Inflammatory macrophage treated with lipopolysaccharide for 1 hour (primary cell): ENCODE measurements at places on chromosomes 1 and 21.
A peak's percentile ranks its signal among the peaks of the same experiment; 100 is the strongest.

DNA sequence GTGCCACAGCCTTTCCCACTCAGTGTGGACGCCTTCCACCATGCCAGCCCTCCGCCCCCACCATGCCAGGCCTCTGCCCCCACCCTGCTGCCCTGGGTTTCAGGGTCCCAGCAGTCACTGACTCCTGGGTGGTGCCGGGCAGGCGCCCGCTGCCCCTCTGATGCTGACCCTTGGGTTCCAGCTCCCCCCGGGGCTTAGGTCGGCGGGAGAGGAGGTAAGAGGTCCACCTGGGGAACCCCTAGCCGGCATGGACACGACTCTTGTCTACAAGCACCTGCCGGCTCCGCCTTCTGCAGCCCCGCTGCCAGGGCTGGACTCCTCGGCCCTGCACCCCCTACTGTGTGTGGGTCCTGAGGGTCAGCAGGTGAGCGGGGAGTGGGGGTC lies 7.0 kb upstream of the PFKL start:
- DNase-seq: no peak

DNA sequence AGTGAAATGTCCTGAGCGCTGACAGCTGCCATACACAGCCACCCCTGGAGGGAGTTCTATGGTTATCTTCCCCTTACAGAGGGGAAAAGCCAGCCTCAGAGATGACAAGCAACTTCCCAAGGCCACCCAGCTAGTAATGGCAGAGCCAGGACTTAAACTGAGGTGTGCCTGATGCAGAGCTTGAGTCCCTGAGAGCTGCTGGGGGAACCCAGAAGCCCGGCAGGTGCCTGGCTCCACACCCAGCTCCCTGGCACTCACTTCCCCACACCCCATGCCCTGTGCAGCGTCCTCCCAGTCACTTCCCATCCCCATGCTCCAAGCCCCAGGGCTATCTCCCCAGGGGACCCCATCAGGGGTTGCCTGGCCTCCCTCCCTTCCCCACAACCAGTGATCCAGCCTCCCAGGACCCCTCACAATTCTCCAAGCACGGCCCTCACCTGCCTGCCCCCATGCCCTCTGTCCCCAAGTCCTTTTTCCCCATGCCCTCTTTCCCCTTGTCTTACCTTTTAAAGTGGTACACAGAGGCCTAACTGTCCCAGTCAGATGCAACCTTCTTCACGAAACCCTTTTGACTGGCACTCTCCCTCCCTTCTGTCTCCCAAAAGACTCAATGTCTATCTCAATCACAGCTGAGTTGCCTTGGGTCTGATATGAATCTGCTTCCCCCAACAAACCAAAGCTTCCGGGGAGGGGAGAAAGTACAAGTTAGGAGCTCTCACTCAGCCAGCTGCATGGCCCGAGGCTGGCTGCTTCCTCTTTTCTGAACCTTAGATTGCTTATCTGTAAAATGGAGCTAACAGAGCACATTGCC lies 39.8 kb upstream of the LRP8 start:
- peak; percentile 49 for DNase-seq

DNA sequence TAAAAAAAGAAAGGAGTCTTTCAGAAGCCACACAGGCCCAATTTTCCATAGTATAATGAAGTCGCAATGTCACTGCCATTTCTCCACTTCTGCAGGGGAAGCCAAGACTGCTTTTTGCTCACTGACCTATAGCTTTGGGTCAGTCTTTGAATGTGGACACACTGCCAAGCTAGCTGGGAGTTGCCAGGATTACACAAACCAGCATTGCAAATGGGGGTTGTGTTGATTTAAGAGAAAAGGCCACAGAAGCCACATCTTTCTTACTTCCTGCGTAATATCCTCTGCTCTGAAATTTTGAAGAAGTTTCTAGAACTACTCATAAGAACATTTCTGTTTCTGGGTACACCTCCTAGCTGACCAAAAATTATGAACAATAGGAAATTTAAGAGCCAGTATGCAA lies 45.8 kb upstream of the SAMSN1 start:
- DNase-seq: peak; percentile 99

GRCh38 chr1:228391411-228392020 lies 15.1 kb downstream of the TRIM11 start:
- DNase-seq: no peak

GRCh38 chr1:201945157-201945556 lies 1.2 kb downstream of the LMOD1 start:
- no peak for DNase-seq

DNA sequence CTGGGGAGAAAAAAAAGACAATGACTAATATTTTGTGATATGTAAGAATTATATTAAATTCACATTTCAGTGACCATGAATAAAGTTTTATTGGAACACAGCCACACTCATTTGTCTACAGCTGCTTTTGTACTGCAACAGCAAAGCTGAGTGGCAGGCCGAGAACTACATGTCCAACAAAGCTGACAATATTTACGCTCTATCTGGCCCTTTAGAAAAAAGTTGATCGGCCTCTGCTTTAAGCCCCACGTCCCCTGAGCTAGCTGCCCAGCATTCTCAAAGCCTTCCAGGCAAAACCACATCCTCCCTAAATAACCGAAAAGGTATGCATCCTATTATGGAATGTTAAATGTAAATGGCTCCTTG lies 8.6 kb downstream of the SLC2A1 start:
- no peak for DNase-seq

DNA sequence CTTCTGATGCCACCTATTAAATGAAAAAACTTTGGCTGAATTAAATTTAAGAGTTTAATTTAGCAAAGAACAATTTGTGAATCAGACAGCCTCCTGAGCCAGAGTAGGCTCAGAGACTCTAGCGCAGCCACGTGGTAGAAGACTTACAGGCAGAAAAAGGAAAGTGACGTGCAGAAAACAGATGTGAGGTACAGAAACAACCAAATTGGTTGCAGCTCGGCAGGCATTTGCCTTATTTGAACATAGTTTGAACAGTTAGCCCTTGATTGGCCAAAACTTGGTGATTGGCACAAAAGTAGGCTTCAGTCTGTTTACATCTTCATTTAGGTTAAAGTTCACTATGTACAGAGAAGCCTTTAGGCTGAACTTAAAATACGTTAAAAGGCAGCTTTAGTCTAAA lies 22.9 kb downstream of the TCP10L start:
- DNase-seq: no peak

GRCh38 chr1:245682638-245683628 lies 528.1 kb downstream of the KIF26B start:
- no peak for DNase-seq

GRCh38 chr1:58392083-58392482 lies 154.4 kb downstream of the OMA1 start:
- DNase-seq: no peak

DNA sequence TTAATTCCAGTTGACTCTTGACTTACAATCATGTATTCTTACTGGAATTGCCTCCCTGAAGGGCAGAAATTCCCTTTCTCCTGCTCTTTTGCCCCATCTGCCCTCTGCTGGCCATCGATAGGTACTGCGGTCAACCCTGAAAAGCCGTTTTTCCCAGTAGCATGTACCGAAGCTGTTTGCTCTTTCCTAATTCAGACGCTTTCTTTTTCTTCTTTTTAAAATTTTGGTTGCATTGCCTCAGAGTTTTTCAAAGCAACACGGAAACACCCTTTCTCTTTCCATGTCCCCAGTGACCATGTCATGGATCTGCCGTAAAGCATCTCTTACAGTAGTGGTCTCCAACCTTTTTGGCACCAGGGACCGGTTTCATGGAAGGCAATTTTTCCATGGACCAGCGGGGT lies 164.2 kb upstream of the C1orf21 start:
- DNase-seq: peak; percentile 59
